KBM-7 (cell line): ENCODE measurements at places on chromosomes 6 and 20.
A peak's percentile ranks its signal among the peaks of the same experiment; 100 is the strongest.

DNA sequence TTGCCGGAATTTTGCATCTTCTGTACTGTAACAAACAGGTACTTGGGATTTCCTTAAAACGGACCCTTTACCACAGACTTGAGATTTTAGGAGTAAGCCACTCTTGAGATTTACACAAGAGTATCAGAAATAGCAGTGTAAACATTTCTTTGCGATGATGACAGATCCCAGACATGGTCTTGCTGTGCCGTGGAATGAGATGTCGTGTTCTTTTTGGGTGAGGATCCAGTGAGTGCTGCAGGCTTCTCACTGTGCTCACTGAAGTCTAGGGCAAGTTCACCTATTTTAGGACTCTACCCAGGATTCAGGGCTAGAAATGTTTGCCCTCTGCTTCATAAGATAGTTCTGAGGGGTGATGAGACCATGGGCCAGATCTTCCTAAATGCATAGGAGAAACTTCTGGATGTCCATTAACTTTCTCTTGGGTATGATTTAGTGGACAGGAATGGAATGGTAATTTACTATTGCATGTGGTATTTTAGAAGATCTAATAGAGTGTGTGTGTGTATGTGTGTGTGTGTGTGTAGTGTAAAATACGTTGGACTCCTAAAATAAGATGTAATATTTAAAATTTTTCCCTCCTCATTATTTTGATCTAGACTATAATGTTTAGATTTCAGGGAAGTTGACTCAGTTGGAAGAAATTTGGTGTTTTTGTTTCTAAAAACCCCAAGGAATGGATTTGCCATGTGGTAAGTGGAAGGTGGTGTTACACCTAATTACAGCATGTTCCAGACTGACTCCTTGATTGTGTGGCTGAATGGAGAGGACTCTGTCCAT lies 8.5 kb downstream of the LRRC1 start:
- no peak for DNase-seq

GRCh38 chr20:52481443-52481842 lies 289.9 kb upstream of the ZFP64 start:
- DNase-seq = no peak

GRCh38 chr6:136611746-136612145 lies 61.5 kb upstream of the MAP7 start:
- no peak for DNase-seq

DNA sequence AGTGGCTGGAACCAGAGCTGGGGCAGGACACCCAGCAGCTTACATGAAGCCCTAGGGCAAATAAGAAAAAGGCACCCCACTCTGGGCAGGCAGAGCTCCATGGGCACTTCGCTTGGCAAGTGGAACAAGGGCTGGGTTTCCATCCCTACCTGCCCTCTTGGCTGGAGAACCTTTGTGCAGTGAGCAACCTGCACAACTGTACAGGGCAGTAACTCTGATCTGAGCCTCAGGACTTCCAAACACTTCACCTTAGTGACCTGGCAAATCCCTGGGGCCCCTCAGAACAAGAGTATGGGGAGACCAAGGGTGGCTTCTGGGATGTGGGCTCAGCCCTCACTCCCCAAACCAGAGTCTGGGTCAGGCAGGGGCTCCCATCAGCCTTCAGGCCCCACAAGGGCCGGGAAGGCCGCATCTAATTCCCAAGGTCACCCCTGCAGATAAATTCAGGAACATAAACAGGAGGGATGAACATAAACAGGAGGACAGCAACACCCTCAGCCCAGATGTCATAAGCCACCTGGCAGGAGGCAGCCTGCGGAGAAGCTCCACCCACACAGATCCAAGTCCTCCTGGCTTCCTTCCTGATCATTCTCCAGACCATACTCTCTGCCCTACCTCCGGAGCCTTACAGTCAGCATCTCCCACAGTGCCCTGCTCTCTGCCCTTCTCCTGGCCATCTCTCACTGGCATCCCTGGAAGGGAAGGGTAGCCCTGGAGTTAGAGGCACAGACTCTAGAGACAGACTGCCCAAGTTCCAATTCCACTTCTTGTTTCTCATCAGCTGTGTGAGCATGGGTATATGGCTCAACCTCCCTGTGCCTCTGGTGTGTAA lies 37.5 kb downstream of the HNF4A start:
- DNase-seq = no peak

GRCh38 chr6:158548418-158549161 lies 11.3 kb upstream of the TMEM181 start:
- DNase-seq = no peak

- peak; percentile 52 for DNase-seq
These were observed 361.9 kb upstream of the JARID2 start for GRCh38 chr6:14883921-14884320.

DNA sequence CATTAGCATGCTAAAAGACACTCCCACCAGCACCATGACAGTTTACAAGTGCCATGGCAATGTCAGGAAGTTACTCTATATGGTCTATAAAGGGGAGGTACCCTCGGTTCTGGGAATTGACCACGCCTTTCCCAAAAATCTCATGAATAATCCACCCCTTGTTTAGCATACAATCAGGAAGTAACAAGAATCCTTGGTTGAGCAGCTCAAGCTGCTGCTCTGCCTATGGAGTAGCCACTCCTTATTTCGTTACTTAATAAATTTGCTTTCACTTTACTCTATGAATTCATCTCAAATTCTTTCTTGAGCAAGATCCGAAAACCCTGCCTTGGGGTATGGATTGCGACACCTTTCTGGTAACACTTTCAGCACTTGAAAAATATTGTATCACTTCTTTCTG lies 243.0 kb downstream of the BMP2 start:
- DNase-seq = no peak

GRCh38 chr6:111631018-111631417 lies 25.3 kb upstream of the TRAF3IP2 start:
- no peak for DNase-seq

GRCh38 chr20:45416917-45417316 lies 976 bp downstream of the PIGT start:
- DNase-seq = no peak

GRCh38 chr20:16729565-16730460 lies at the start of gene SNRPB2:
Gene SNRPB2, plus strand, starts transcription at chr20:16730026. Its CDS starts 1,677 bp downstream, at chr20:16731703.
- peak; percentile 94 for DNase-seq

DNA sequence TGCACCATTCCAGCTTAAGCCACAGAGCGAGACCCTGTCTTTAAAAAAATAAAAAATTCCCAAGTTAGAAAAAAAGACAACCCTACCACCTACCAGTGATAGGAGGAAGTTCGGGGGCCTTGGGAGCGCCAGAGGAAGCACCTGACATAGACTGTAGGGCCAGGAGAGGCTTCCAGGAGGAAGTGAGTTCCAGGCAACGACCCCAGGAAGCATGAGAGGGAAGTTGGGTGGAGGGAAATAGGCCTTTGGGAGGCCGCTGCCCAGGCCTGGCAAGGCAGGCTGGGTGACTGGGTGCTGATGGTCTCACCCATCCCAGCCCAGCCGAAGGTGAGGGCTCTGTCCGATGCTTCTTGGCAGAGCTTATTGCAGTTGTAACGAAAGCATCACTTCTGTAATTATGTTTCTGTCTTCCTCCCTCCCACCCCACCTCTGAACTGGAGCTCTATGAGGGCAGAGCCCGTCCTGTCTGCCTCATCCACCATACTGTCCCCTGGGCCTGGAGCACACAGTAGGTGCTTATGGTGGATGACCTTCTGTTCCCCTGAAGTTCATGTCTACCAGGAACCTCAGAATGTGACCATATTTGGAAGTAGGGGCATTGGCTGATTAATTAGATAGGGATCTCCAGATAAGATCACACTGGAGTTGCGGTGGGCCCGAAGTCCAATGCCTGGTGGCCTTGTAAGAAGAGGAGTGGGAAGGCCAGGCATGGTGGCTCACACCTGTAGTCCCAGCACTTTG lies 54.1 kb downstream of the UBE2V1 start:
- DNase-seq = peak; percentile 35

DNA sequence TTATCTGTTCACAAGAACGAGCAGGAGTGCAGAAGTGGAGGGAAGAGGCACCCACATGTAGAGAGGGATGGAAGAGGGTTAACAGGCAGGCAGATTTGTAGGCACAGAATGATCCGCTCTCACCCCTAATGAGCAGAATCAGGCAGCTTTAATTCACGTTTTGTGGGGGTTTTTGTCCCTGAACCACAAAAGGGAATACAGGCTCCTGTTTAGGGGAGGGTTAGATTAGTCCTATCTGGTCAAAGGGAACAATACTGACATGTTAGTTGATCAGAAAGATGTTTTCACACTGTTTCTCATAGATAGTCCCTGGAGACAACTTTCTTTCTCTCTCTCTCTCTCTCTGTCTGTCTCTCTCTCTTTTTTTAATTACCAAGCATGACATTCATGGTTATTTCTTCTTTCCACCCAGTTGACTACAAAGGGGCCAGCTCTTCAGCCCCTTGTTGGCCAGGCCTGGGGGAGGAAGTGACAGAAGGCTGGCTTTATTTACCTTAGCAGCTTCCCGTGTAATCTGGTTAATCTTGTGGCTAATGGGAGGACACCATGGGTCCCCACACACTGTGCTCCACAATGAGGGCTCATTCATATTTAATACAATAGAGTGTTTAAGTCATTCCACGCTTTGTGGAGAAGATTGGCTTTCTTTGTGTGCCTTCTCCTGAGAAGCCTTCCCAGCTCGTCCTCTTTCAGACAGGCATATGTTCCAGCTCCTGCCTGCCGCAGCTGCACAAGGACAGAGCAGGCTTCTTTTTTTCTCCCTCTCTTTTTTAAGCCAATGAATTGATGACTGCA lies 958.8 kb downstream of the TFAP2A start:
- DNase-seq = no peak

DNA sequence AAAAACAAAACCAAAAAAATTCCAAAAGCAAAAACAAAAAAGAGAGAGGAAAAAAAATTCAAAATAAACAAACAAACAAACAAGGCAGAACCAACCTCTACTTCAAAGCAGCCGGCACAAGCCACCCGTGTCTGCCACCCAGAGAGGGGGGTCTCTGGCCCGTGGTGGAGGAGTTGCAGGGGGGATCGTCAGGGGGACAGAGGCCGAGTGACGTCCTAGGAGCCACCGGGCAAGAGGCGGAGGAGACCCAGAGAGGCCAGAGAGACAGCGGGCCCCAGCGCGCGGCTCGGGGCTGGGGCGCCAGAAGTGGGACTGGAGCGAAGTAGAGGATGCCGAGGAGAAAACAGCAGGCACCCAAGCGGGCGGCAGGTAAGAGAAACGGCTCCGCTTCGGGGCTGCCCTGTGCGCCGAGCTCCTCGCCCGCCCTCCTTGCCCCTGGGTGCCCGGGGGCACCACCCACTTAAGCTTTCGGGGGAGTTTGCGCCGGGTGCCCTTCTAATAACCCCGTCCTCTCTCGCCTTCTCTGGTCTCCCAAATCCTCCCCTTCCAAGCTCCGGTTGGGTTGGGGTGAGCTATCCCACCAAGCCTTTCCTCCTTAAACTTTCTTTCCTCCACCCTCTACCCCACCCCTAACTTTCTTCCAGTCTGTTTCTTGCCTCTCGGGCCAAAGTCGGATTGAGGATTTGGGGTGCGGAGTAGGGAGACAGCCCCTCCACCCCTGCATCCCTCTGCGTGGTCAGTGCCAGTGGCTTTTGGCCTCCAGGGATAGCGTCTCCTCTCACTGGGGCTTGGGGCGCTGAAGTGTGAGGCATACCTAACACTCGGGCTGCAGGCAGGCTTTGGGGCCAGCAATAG lies 1.0 kb downstream of the TSHZ2 start:
- DNase-seq = no peak

DNA sequence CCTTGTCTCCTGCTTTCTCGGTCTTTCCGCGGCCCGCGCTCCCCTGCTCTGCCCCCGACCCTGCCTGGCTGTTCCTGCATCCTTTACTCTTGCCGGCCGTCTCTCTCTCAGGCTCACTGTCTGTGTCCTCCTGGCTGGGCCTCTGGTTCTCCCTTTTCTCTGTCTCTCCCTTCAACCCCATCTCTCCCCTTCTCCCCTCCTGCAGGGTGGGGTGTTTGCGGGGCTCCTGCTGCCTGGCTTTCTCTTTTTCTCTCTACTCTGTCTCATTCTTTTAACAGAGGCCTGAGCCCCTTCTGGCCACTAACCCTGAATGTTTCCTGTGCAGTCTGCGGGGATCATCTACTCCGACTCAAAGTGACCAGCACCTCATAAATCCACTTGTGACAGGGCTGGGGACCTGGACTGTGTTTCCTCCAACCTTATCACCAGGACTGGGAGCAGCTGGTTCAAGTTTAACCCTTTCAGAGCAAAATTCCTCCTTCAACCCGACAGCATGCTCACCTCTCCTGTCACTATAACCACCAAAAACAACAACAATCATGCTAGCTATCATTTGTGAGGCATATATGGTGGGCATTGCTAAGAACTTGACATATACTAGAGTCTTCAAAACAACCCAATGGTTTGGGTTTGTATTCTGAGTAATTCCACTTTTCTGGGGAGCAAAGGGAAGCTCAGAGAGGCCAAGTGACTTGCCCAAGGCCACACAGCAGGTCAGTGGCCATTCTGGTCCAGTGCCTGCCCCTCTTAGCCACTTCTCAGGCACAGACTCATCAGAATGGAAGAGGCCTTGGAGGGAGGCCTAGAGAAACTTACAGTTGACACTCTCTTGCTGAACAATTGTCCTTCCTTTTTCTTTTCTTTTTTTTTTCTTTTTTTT lies 811 bp upstream of the RSPO4 start:
- DNase-seq = no peak

- DNase-seq = peak; percentile 95
These were observed at the start of gene MYLIP for GRCh38 chr6:16128759-16129622. Gene MYLIP, plus strand, starts transcription at chr6:16129086. Its CDS starts 237 bp downstream, at chr6:16129323.

DNA sequence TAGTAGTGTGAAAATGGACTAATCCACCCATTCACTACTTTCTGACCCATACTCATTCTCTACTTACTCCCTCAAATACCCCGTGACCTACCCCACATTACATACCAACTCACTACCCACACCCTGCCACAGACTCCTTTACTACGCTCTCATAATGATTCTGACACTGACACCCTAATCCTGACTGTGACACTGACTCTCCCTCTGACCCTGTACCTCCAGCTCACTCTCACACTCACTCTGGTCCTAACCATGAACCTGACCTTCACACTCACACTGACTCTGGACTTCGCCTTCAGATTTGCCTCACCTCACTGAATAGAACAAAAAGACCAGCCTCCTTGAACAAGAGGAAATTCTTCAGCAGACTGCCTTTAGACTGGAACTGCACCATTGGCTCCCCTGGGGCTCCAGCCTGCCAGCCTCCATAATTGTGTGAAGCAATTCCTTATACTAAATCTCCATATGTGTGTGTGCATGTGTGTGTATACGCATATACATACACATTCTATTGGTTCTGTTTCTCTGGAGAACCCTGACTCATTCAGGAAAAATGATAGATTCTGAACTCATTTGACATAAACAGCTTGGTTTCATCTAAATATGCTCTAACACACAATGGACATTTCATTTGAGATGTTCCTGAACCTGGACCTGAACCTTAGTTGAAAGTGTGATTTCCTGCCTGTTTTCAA lies 10.5 kb upstream of the ZNF343 start:
- DNase-seq = no peak

GRCh38 chr6:55069132-55069781 lies 105.1 kb upstream of the HCRTR2 start:
- DNase-seq = peak; percentile 69
